Stimulated activated naive B cell treated with anti-CD40 and anti-IgM and Interleukin-4, amounts not matched to agents 10 μg/mL and 1 μg/mL and 100 μg/mL, for 72 hours (primary cell): ENCODE measurements at places on chromosomes 13 and 19.
A peak's percentile ranks its signal among the peaks of the same experiment; 100 is the strongest.

DNA sequence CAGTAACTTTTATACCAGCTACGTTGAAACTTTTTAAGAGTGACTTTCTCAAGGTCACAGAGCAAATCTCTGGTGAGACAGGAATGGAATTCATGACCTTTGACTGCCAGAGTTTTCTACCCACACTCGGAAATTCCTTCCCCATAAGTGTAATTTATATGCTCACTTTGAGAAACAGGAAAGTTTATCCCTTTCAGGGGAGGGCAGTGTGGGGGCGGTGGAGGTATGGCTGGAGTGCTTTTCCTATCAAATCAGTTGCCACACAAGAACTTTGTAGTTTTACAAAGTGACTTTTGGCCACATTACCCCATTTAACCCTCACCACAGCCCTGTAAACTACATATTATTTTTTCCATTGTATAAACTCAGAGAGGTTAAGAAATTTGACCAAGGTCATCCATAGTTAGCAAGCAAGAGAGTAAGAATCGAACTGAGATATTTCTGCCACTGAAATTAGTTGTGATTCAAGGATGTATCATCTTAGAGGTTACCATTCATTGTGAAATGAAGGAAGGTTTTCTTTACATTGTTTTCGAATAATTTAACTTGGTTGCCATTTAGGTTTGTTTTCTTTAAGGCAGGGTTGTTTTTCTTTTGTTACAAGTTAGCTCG lies 5.9 kb downstream of the KLF12 start:
- DNase-seq: no peak

DNA sequence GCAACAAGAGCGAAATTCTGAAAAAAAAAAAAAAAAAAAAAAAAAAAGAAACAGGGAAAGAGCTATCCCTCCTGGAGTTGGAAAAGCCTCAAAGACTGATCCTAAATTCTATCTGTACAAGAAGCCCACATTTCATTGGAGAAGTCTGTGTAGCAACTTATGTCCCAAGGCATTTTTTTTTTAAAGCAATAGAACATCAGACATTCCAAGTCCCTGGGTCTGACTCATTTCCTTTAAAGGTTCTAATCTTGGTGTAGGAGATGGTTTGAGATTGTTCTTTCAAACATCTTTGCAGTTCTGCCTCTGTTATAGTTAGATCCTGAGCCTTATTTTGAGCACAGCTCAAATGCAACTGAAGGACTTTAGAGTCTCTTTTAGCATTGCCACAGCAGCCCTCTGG lies 706.5 kb upstream of the MIR17HG start:
- no peak for DNase-seq

DNA sequence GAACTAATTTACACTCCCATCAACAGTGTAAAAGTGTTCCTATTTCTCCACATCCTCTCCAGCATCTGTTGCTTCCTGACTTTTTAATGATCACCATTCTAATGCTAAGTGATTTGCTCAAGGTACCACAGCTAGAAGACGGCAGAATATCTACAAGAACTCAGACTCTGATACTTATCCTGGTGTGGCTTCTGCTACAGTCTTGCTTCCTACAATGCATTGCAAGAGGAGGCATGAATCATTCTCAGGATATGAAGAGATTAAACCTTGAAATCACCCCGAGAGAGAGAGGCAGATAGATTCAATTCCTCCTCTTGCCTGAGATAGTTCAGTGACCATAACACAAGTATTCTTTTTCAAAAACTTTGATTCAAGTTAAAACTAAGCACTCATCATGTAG lies 306.4 kb downstream of the TBC1D4 start:
- no peak for DNase-seq

GRCh38 chr13:31111136-31111535 lies 50.6 kb downstream of the HSPH1 start:
- DNase-seq: no peak

- DNase-seq: no peak
Measured at GRCh38 chr19:35754370-35755130, 2.3 kb downstream of the HSPB6 start.

GRCh38 chr19:35055715-35056179 lies 14.2 kb downstream of the HPN start:
- no peak for DNase-seq

DNA sequence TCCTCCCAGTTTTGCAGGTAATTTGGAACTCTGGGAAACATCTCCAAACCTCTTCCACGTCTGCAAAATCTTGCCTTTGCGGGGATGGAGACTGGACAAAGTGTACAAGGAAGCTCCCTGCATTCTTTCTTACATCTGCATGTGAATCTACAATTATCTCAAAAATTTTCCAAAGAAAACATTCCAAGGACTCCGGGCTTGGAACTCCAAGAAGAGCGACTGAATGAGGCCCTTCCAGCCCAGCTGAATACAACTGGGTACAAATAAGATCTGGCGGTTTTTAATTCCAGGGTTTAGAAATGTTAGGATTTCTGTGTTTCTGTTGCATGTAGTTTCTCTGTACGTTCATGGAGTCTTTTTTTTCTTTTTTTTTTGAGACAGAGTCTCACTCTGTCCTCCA lies 28.5 kb downstream of the EXOC3L2 start:
- no peak for DNase-seq

DNA sequence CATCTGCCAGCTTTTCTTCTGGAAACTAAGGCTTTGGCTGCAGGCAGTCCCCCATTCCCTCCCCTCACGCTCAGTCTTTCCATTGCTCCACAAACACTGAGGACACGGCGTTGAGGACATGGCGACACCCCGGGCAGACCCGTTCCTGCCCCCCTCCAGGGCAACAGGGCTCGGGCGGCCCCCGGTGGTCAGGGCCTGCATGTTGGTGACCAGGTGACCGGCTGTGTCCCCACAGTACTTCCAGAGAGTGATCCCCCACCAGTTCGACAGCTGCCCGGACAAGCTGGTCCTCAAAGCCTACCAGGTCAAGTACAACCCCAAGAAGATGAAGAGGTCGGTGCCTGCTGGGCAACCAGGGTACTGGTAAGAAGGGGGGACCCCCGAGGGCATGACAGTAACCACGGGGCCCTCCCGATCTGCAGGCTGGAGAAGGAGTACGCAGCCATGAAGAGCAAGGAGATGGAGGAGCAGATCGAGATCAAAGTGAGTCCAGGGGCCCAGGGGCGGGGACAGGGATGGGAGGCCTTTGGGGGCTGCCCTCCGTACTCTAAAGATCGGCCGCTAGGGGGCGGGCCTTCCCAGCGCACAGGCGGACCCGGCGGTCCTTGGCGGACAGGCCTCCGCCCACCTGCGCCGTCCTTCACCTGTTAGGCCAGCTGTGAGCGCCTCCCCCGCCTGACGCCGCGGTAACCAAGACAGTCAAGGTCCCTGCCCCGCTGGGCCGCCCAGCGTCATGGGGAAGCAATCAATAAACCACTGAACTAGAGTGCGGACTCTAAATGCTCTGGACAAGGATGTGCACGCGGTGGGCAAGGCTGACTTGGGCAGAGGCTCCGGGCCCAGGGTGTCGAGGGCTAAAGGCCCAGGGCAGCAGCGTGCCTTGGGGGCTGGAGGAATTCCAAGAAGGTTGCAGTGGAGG lies 21.1 kb downstream of the PRR36 start:
- peak; percentile 66 for DNase-seq

DNA sequence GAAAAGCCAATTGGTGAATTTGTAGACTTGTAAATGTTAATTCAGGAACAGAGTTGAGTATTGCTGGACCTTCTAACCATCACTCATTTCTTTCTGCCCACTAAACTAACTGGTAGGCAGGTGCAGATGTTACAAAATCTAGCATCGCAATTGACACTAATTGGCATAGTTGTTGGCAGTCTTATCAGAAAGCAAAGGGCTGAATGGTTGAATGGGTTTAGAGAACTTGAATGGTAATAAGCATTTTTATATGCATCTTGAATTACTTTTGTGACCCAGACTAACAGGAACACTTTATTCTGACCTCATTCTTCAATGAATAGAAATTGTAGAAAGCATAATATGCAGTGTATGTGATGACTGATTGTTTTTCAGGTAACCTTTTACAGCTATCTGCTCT lies 189.1 kb downstream of the GGACT start:
- no peak for DNase-seq

GRCh38 chr19:1244693-1245451 lies 3.3 kb downstream of the ATP5F1D start:
- no peak for DNase-seq

DNA sequence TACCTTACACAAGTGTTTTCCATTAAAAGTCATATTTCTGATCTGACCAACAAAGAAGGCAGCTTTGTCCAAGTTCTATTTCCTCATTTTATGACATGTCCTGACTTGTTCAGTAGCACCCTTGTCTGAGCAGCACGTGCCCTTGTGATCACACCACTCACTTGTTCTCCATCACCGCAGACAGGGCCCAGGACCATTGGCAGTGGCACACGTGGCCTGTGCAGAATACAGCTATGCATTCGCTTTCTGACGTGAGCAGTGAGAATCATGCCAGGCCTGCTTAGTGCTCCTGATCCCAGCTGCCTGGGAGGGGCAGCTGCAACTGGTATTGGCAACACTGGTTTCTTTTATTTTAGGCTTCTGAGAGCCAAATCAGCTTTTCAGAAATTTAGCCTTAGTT lies 134.2 kb downstream of the FRY start:
- DNase-seq: no peak

DNA sequence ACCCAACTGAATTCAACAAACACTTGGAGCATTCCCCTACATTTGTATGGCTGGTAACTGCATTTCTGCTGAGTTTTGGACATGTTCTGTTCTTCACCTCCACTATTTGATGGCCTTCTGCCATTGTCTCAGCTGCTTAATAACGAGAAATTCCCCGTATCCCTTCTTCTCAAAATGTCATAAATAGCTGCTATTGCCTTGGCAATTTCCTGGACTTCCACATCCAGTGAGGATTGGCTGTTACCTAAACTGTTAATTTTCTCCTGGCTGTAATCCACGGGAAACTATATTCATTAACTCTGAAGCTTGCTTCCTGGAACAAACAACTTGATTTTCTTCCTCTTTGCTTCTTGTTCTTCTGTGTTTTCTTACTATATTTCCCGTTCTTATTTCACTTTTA lies 69.5 kb upstream of the TDRD3 start:
- DNase-seq: no peak

DNA sequence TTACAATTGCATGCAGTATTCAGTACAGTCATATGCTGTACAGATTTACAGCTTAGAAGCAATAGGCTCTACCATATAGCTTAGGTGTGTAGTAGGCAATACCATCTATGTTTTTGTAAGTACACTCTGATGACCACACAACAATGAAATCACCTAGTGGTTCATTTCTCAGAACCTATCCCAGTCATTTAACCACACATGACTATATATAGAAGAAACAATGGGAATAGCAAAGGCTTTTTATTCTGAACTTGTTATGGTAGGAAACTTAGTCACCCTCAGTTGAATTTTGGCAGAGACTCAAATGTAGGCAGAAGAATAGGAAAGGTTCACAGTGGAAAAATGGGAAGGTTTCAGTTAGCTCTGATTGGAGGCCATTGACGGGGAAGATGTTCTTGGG lies 1075.1 kb upstream of the MIR17HG start:
- no peak for DNase-seq

DNA sequence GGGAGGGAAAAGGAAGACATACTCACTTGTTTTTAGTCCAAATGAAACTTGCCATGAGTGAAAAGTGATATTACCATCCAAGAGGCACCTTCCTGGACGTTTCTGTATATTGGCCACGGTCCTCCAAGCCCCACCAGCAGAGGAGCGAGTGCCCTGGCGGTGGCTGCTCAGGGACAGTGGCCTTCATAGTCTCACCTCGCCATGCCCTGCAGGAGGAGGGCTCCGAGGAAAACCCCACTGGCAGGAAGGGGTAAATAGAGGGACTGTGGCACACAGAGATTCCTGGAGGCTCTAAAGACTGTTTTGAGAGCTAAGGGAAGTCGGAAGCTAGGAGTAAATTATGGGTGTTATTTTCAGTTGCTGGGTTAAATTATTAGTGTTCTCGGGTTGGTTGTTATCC lies 98.4 kb upstream of the UBL3 start:
- no peak for DNase-seq

DNA sequence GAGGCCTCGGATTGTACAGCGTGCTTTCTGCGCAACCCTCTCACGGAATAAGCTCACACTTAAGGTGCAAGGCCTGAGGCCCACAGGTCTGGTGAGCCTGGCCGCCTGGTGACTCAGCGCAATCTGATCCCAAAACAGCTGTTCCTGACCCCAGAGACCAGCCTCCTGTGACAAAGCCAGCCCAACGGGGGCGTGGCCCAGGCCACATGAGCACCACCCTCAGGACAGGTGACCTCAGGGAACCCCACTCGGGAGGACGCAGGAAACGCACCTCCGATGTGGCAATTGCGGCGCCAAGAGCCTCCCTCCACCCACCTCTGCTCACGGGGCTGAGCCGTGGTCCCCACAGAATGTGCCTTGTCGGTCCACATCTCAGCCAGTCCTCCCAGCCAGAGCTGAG lies 26.4 kb downstream of the GRTP1 start:
- DNase-seq: no peak

GRCh38 chr13:34467450-34468083 lies 474.5 kb upstream of the NBEA start:
- no peak for DNase-seq

DNA sequence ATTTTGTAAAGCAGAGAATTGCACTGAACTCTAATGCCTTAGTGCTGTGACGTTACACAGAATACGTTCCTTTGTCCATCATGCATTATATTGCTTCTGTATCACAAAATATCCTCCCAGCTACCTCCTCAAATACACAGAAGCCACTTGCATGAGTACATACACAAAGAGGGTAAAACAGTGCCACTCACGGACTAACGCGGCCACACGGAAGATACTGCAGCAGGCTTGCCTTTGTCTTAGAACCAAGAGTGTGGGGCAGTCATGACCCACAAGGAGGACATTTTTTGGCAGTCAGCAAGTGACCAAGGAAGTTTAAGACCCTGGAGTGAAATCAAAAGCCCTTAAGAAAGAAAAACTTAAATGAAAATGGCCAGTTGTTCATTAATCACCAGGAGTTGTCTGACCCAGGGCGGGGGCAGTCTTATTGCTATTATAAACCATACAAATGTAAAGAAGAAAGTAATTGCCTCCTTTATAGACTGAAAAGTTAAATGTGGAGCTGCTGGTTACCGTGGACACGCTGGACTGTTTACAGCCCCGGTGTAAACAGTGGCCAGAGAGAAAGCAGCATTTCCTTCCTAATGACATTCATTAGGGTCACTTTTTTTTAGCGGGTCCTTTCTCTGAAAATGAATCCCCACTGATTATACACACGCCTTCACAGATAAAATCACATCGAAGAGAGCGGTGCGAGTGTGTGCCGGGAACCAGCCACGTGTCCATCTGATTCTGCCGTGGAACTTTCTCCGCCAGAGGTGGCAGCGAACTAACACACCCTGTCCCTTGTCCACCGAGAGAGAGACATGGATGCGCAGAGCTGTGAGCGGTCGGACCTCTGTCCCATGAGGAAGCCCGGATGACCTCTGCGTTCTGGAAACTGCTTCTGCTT lies 66.8 kb downstream of the SOX1 start:
- DNase-seq: no peak

DNA sequence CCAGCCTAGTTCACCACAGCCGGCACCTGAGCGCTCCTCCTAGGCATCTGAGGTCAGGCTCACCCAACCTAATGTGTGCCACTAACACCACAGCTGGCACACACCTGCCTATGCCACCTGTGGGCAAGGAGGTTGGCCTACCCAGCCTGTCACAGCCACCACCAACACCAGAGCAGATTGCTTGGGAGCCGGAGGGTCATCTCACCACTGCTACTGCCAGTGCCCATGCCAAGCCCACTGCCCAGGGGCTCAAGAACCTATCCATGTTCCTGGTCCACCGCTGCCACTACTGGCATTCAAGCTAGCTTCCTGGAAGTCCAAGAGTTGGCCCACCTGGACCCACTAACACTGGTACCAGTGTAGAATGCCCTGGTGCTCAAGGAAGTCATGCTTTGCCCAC lies 42.5 kb downstream of the F2RL3 start:
- no peak for DNase-seq

GRCh38 chr13:36431204-36432105 lies 840 bp upstream of the CCNA1 start:
- peak; percentile 18 for DNase-seq
